ENCODE measurements at places on chromosomes 12 and 14.

DNA sequence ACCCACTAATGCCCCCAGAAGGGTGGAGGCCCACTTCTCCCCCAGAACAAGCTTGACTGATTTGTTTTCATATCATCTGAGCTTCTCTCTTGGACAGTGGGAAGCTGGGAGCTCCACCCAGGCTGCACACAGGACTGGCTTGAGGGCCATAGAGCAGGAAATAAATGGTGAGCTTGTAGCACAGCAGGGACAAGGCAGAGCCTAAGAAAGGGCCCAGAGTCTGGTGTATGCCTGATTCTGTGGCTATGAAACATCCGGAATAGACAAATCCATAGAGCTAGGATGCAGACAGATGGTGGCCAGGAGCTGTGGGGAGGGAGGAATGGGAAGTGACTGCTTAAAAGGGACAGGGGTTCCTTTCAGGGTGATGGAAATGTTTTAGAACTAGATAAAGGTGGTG is 79.0 kb downstream of the ARL6IP4 start:
- DNase-seq, result no peak

DNA sequence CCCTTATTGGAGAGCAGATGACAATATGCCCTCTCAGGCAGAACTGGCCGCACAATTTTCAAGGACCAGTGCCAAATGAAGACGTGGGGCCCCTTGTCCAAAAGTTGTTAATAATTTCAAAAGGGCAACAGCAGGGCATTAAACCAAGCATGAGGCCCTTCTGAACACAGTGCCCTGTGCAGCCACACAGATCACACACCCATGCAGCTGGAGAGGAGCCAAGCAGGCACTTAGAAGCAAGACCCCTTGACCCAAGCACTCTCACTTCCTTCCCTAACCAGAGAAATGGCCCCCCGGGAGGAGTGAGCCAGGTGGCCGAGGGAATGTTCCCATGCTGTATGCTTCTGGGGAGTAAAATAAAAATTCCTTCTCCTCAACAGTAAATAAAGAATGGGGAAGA is 114.0 kb upstream of the TMPO start:
- DNase-seq, result no peak

DNA sequence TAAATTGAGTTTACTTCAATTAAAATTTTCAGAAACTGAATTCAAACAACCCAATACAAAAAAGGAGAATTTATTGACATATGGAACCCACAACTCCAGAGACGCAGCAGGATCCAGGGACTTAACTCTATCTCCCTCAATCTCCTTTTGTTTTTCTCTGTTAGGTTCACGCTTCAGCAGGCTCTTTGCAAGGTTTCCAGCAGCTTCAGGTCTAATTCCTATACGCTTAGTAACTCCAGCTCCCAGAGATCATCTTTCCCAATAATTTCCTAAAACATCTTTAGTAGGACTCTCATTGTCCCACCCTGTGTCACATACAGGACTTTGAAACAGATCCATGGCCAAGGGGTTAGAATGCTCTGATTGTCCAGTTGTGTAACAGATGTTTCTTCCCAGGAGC is 175.2 kb downstream of the RMST start:
- no peak for DNase-seq

DNA sequence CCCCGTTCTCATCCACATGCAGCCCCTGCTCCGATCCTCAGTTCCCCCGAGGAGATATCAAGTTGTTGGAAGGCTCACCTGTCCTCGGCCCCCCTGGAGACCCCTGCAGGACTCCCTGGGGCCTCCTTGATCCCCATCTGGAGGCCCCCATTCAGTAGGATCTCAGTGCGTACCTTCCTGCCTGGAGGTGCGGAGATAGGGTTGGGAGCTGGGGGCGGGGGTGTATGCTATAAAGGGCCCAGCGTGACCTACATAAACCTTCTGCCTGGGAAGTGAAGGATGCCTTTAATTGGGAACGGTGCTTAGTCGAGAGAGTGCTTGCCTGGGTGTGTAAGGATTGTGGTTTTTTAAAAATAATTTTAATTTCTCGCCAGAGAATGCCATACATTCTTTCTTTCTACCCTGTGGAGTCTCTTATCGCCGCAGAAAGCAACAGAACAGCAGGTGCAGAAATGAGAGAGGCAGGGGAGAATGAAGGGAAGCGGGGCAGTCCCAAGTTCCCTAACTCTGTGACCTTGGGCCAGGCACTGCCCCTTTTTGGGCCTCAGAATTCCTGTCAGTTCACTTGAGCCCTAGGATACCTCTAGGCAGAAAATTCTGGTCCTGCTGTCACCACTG is 153.7 kb downstream of the TSPAN9 start:
- no peak for DNase-seq

- peak; percentile 74 for DNase-seq
Measured at GRCh38 chr14:36221112-36221511, 44.6 kb upstream of the PTCSC3 start.

GRCh38 chr12:6361834-6362233 is 13.5 kb downstream of the SCNN1A start:
- DNase-seq, result no peak

GRCh38 chr12:43066471-43066870 is 476.9 kb upstream of the PRICKLE1 start:
- DNase-seq, result no peak

DNA sequence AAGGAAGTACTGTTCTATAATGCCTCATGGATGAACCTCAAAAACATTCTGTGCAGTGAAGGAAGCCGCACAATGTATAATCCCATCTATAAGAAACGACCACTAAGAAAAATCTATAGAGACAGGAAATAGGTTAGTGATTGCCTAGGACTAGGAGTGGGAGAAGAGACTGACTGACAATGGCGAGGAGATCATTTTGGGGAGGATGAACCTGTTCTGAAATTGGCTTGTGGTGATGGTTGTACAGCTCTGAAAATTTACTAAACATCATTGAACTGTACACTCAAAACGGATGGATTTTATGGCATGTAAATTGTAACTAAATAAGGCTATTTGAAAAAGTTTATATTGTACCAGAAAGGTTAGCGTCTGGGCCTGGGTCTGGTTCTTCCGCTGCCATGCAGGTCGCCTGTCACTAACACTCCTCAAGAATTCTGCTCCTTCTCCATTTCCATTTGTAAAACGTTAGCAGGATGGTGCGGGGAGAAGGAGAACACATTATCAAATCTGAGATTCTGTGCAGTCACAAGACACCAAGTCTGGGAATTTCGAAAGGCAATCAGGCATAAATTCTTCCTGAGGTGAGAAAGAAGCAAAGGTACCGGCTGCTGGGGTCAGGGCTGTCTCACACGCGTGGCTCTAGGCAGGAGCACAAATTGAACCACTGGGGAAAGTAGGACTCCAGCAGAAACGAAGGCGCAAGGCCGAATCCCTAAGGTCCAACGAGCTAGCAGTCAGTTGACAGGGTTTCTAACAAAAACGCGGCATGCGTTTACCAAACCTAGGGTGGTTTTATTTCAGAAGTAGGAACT is 845 bp upstream of the COCH start:
- DNase-seq, result no peak

- no peak for DNase-seq
Measured at GRCh38 chr12:32120419-32120818, 13.8 kb downstream of the BICD1 start.

- DNase-seq, result no peak
Measured at GRCh38 chr12:12871587-12872138, 19.7 kb upstream of the GPRC5A start.

- no peak for DNase-seq
Measured at GRCh38 chr12:4786795-4787194, 66.6 kb downstream of the GALNT8 start.

DNA sequence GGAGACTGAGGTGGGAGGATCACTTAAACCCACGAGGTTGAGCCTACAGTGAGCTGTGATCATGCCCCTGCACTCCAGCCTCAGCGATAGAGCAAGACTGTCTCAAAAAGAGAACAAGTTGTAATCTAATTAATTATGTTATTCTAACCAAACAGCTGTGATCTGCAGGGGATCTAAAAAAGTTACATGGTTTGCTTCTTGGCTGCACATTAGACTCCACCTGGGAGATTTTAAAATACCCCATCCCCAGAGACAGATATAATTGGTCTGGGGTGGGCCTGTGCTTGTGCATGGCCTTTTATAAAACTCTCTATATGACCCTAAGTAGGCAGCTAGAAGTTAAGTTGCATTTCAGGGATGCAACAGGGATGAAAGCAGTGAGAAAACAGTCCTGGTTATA is 76.7 kb downstream of the SCAF11 start:
- no peak for DNase-seq

DNA sequence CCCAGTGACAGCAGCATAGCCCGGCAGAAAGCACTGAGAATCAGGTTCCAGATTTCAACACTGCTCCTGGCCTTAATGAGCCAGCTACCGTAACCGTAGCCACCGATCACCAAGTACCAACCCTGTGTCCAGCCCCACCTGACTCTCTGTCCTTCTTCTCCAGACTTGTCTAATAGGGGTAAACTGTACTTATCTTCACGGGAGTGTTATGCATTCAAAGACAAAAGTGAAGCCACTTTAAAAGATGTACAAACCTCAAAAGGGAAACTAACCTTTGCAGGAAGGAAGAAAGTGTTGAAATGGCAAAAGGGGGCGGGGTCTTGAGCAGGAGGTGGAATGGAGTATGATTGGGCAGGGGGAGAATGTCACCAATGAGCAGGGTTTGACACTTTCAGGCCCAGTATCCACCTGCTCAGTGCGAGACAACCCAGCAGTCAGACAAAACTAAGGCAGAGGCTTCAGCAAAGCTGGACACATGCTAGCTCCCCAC is 226.1 kb downstream of the CHST11 start:
- DNase-seq, result no peak

- no peak for DNase-seq
Measured at GRCh38 chr12:2992724-2993123, 33.5 kb downstream of the TEAD4 start.

DNA sequence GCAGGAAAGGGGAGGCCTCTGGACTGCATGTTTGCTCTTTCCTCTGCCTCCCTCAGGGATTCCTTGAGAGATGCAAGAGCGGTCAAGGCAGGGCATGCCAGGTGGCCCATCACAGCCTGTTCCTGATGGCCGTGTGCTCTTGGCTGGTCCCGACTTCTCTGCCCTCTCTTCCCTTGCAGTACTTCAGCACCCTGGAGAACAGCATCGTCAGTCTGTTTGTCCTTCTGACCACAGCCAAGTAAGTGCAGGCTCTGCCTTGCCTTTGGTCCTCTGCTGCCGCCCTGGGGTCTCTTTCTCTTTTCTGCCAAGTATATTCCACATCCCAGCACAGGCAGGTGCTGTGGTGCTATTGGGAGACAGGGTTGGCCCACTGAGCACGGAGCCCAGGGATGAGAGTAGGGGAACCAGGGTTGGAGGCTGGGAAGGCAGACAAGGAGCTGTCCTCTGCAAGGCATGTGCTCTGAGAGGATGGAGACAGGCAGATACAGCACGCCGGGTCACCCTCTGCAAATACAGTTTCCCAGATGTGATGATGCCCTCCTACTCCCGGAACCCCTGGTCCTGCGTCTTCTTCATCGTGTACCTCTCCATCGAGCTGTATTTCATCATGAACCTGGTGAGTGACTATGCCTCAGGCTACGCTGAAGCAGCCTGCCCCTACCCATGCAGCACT is 51.9 kb downstream of the TPCN1 start:
- no peak for DNase-seq

DNA sequence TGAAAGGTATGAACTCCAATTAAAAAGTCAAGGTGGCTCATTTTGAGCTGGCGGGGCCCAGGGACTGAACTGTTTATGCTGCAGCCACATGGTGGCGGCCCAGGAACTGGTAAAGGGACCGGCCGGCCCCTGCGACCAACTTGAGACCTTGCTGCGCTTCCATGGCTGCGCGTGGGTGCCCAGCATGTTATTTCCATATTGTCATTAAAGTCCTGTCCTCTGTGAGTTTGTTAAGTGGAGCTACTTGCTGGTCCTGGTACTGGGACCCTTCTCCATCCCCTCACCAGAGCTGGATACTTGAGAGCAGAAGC is 62.3 kb downstream of the BEGAIN start:
- no peak for DNase-seq

- no peak for DNase-seq
Measured at GRCh38 chr14:102873546-102874061, 48.9 kb upstream of the AMN start.

DNA sequence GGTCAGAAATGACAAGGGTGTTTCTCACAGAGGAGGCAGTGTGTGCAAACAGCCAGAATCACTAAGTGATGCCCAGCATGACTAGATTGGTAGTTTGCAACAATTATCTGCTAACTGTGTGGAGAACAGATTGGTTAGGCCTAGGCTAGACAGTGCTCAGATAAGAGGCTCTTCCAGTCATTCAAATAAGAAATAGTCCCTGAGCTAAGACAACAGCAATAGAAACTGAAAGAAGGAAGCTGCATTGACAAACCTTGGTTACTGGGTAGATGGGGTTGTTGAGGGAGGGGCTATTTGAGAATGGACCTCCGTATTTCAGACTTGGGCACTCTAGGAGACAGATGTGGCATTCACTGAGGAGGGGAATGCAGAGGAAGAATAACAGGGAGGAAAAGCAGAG is 255.0 kb upstream of the NPAS3 start:
- no peak for DNase-seq

GRCh38 chr14:74826574-74826973 is 49.4 kb downstream of the PROX2 start:
- no peak for DNase-seq

- no peak for DNase-seq
Measured at GRCh38 chr14:104972301-104973134, 5.7 kb downstream of the AHNAK2 start.

GRCh38 chr14:65228956-65229747 is 126.8 kb upstream of the MAX start:
- DNase-seq, result no peak

DNA sequence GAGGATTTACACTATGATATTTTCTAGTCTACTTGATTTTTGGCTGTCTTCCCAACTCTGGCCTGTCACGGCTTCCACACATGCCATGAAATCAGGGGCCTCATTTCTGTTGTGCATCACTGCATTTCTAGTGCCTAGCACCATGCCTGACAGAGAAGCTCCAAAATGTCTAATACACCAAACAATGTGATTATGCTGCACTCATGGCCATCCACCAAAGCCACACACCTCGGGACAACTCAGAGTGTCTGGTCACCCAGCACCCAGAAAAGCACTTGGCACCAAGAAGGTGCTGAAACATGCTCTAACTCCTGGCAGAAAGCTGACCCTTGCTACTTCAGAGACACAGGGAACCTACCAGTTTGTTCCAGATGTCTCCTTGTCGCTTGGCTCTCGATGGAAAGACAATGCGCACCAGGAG is 11.3 kb downstream of the GCN1 start:
- no peak for DNase-seq

DNA sequence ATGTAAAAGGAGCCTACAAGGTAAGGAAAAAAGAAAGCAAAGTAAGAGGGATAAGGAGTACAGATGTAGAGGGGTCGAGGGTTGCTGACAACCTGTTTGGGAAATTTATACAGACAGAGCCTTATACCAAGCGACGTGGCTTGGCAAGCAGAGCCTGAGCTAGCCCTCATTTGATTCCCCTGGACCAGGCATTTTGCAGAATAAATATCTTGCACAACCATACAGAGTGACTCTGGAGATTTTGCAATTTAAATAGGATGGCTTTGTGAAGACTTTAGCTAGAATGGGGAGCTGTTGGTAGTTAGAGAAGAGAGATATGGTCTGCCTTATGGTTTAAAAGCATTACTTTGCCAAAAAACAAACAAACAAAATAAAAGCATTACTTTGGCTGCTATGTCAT is 11.1 kb upstream of the ANO6 start:
- no peak for DNase-seq

- DNase-seq, result no peak
Measured at GRCh38 chr12:113515082-113515856, 43.6 kb upstream of the LHX5 start.

GRCh38 chr12:96395236-96395635 is 5.0 kb downstream of the CDK17 start:
- no peak for DNase-seq

- DNase-seq, result no peak
Measured at GRCh38 chr14:82501554-82501953, 967.9 kb upstream of the SEL1L start.

Measured in Ammon's horn (tissue), 1 donor.